Left lung (tissue), 14 donors: ENCODE measurements at places on chromosomes 5 and 9.
A peak's percentile ranks its signal among the peaks of the same experiment; 100 is the strongest.

DNA sequence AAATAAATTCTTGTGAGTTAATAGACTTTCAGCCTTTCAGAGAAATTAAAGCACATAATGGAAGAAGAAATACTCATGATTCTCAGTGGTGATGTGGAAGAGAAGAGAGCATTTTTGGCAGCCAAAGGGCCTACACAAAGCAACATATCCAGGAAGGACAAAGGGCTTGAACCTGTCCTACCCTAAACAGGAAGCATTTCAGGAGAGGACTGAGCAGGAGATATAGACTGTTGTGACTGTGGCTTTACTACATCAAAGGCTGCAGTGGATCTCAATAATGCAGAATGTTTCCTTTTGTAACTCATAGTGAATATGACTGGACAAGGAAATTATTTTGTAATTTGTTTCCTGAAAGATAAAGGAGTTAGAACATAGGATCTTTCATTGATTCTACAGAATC is 1.3 kb upstream of the PARP8 start:
- H3K4me1 ChIP-seq, result peaks cover 46% of the 10 kb centered on the region
- H3K36me3 ChIP-seq, result no peaks in the 10 kb centered on the region
- H3K27ac ChIP-seq, result peak overlapping the region; percentile 98
- DNase-seq, result no peak
- H3K4me3 ChIP-seq, result no peak overlapping the region
- no peaks in the 10 kb centered on the region for H3K27me3 ChIP-seq

DNA sequence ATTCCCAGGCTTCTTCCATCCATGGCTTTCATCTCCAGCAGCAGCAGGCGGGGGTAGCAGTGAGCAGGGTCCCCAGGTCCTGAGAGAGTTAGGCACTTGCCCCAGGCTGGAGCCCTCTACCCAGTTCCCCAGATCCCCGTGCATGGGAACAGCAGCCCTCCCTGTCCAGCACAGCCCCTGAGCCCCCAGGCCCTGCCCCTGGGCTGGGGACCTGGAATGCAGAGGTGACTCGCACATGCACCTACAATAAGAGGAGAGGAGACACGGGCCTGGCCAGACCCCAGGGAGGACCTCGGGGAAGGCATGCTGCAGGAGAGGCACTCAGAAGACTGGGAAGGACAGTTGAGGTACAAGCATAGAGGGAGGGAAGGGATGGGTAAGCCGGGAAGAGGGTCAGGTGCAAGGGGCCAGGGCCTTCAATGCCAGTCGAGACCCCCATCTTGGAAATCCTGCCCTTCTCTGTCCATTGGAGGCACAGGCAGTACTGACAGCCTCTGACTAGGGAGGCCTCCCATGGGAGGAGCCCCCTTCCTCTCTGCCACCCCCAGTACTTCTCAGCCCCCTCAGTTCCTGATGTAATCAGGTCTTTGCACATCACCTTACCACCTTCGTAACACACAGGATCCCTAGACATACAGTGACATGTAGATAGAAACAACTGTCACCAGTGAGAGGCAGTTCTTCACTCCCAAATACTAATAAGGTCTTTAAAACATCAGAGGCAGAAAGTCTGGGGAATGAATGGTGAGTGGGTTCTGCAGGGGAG is 135.3 kb upstream of the LMX1B start:
- no peak for DNase-seq
- peaks cover 37% of the 10 kb centered on the region for H3K36me3 ChIP-seq
- peaks cover 9% of the 10 kb centered on the region for H3K4me1 ChIP-seq
- no peak overlapping the region for H3K27ac ChIP-seq
- no peak overlapping the region for H3K4me3 ChIP-seq

GRCh38 chr5:32307769-32308194 is 5.0 kb downstream of the MTMR12 start:
- H3K27ac ChIP-seq, result no peak overlapping the region
- no peaks in the 10 kb centered on the region for H3K36me3 ChIP-seq
- peaks cover 16% of the 10 kb centered on the region for H3K4me1 ChIP-seq
- no peak overlapping the region for H3K4me3 ChIP-seq
- DNase-seq, result no peak

DNA sequence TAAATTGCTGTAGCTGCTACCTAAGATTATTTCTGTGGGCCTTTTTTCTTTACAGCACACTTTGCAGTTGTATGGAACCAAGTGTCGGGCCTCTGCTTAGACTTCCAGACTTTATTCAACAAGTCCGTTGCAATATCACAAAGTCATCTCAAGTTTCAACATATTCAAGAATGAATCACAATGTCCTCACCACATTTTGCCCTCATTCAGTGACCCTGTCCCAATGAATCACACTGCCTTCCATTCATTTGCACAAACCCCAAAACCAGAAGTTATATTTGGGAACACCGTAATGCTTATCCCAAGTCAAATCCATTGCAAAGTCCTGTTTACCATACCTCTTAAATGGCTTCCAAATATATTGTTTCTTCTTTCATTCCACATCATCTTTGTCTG is 439.6 kb downstream of the CSNK1G3 start:
- DNase-seq, result no peak
- H3K4me1 ChIP-seq, result no peaks in the 10 kb centered on the region
- no peak overlapping the region for H3K27ac ChIP-seq
- H3K4me3 ChIP-seq, result no peak overlapping the region
- no peaks in the 10 kb centered on the region for H3K36me3 ChIP-seq

DNA sequence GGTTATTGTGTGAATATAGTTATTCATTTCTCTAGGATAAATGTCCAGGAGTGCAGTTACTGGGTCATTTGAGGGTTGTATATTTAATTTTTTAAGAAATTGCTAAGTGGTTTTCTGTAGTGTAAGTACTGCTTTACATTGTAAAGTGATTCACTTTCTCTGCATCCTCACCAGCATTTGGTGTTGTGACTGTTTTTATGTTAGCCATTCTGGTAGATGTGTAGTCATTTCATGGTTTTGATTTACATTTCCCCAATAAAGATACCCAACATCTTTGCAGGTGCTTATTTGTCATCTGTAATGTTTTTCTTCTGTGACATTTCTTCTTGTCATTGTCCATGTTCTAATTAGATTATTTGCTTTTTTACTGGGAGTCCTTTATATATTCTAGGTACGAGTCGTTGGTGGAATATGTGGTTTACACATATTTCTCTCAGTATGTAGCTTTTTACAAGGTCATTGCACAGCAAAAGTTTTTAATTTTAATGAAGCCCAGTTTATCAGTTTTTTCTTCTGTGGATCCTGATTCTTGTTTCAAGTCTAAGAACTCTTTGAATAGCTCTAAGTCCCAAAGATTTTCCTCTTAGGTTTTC is 34.0 kb downstream of the SCGB3A1 start:
- H3K27me3 ChIP-seq, result no peaks in the 10 kb centered on the region
- no peak overlapping the region for H3K4me3 ChIP-seq
- H3K36me3 ChIP-seq, result no peaks in the 10 kb centered on the region
- no peaks in the 10 kb centered on the region for H3K4me1 ChIP-seq

GRCh38 chr9:8961186-8961851 is 1161.7 kb upstream of the DMAC1 start:
- no peaks in the 10 kb centered on the region for H3K36me3 ChIP-seq
- DNase-seq, result no peak
- no peaks in the 10 kb centered on the region for H3K27me3 ChIP-seq
- H3K27ac ChIP-seq, result no peak overlapping the region
- H3K4me1 ChIP-seq, result no peaks in the 10 kb centered on the region
- no peak overlapping the region for H3K4me3 ChIP-seq
